Stimulated activated CD4-positive, alpha-beta T cell treated with anti-CD3 and anti-CD28 coated beads, Interleukin-4, amount 100 ng/mL, for 24 hours (primary cell): ENCODE measurements at places on chromosomes 5 and 9.

- no peak for DNase-seq
These were observed 46.8 kb downstream of the ELAVL2 start for GRCh38 chr9:23779220-23779619.

DNA sequence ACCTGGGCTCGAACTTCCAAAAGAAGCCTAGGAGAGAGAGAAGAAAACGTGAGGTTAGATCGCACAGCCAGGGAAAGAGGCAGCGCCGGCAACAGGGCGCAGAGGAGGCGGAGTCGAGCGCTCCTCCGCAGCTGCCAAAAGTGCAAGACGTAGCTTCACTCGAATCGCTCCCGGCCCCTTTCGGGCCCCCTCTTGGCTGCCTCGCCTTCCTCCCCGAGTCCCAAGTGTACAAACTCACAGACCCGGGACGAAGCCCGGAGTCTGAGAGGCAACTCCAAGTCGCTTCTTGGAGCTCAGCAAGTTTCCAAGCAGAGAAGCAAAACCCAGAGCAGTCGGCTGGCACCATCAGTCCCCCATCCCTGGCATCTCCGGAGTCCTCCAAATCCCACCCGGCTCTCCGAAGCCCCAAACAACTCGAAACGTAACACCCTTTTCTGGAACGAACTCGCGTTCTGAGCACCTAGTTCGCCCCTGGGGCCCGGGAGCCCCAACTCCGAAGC is 1.2 kb downstream of the MIER3 start:
- DNase-seq, result peak; percentile 58

- no peak for DNase-seq
These were observed 811.2 kb downstream of the BRINP1 start for GRCh38 chr9:118558026-118558425.

DNA sequence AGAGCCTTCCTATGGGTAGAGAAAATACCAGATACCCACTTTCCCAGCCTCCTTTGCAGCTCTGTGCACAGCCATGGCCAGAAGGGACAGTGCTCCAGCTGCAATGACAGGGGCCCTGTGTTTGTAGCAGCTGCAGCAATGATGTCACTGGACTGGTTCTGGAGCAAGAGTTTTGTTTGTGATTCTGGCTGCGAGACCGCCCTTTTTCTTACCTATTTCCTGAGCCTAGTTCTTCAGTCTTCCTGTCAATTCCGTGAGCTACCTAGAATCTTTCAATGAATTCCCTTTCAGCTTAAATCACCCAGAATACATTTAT is 10.0 kb upstream of the BOD1 start:
- DNase-seq, result no peak

GRCh38 chr9:122265149-122265915 is 650 bp downstream of the MRRF start:
- peak; percentile 16 for DNase-seq

GRCh38 chr5:143601357-143601756 is 197.9 kb upstream of the NR3C1 start:
- DNase-seq, result no peak

DNA sequence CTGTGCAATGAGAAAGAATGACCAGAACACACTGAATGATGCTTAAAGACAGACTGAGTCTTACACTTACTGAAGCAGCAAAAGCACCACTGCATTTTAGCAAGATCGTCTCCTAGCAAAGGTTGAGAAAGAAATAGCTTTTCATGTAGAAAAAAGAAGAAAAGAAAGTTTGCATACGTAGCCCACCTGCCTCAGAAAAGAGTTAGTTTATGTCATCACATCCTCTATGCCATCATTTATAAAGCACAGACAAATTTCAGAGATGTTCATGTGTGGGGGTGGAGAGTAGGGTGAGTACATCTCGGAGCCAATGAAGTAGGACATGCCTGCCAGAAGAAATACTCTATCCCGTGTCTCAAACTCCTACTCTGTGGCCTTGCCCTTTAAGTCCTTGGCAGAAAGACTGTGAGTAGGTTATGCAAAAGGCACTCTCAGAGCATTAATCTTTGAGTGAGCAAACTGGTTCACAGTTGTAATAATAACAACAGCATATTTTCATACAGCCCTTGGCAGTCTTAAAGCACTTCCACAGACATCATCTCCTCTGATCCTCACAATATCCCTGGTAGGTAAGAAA is 22.4 kb downstream of the NRG2 start:
- DNase-seq, result no peak

- DNase-seq, result no peak
These were observed 30.4 kb upstream of the FYB1 start for GRCh38 chr5:39249564-39250274.

- no peak for DNase-seq
These were observed at the start of gene EDIL3 for GRCh38 chr5:84384604-84385575. TSS of gene EDIL3 (minus strand) at chr5:84384880. CDS start at chr5:84384374, 506 bp downstream.

DNA sequence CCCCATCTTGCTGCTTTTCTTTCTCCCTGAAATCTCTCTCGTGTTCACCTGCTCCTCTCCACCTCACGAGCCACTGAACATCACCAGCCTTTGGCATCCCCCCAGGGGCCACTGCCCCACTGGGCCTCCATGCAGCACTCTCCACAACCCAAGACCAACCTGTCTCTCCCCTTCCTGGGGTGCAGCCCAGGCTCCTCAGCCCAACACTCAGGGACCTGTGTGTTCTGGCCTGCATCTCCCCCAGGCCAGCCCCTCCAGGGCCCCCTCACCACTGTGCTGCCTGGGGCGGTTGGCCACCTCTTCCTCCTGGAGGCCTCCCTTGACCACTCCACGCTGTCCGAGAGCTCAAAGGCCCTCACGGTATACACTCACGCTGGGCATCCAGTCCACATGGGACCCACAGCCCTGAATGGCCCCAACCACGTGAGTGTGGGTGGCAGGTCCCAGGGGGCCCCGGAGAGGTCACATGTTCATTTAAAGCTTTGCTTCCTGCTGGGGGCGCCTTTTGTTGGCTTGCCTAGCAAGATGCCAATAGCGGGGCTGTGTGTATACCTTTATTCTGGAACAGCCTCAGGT is 453 bp upstream of the DOK3 start:
- DNase-seq, result no peak
